ENCODE measurements at places on chromosomes 11 and 22. TPM values are rescaled to one million over a fixed set of nuclear protein-coding genes. Genes with fewer than 3 reads are reported as not detected.

The RIMBP3C gene
- total RNA-seq: 0.20 TPM

The SLC22A9 gene
- total RNA-seq: not detected

The TMEM184B gene
- 18.2 TPM for total RNA-seq

The DNHD1 gene
- 11.6 TPM for total RNA-seq

The BEST1 gene
- 1.0 TPM for total RNA-seq

The OR8G5 gene
- not detected for total RNA-seq

The CENPM gene
- 76.5 TPM for total RNA-seq

The C22orf31 gene
- not detected for total RNA-seq

The SLC29A2 gene
- total RNA-seq: 9.0 TPM

The MIOX gene
- 0.29 TPM for total RNA-seq

The SAA1 gene
- total RNA-seq: not detected

The CHRM1 gene
- not detected for total RNA-seq

The INSC gene
- 0.30 TPM for total RNA-seq

The ABTB2 gene
- total RNA-seq: 1.4 TPM

The PKNOX2 gene
- total RNA-seq: not detected

The DBX1 gene
- total RNA-seq: not detected

The RHOD gene
- 0.78 TPM for total RNA-seq

The MEI1 gene
- 23.4 TPM for total RNA-seq

The ZNF214 gene
- total RNA-seq: not detected

The RASD2 gene
- total RNA-seq: 0.06 TPM

The ADSL gene
- 178 TPM for total RNA-seq

The ZNRF3 gene
- 2.2 TPM for total RNA-seq

The OR52E6 gene
- not detected for total RNA-seq

The KAT5 gene
- 65.4 TPM for total RNA-seq

The MLC1 gene
- 2.1 TPM for total RNA-seq

The OR6T1 gene
- not detected for total RNA-seq

The PAX6 gene
- not detected for total RNA-seq

The NXPE2 gene
- total RNA-seq: not detected

The IL18BP gene
- total RNA-seq: 6.9 TPM

The SLC15A3 gene
- 6.3 TPM for total RNA-seq

The POU2AF2 gene
- not detected for total RNA-seq

The DCHS1 gene
- 1.3 TPM for total RNA-seq

The GRIK4 gene
- 0.40 TPM for total RNA-seq

The CASP5 gene
- total RNA-seq: not detected

The GGT1 gene
- 12.3 TPM for total RNA-seq

The BTBD18 gene
- not detected for total RNA-seq

The GSTT2 gene
- total RNA-seq: not detected

The C11orf91 gene
- total RNA-seq: 0.28 TPM

The INPP5J gene
- total RNA-seq: 0.44 TPM

All from activated naive CD8-positive, alpha-beta T cell treated with anti-CD3 and anti-CD28 coated beads for 36 hours (primary cell).